ENCODE measurements at places on chromosomes 16 and 17. TPM values are rescaled to one million over a fixed set of nuclear protein-coding genes. Genes with fewer than 3 reads are reported as not detected.

DNA sequence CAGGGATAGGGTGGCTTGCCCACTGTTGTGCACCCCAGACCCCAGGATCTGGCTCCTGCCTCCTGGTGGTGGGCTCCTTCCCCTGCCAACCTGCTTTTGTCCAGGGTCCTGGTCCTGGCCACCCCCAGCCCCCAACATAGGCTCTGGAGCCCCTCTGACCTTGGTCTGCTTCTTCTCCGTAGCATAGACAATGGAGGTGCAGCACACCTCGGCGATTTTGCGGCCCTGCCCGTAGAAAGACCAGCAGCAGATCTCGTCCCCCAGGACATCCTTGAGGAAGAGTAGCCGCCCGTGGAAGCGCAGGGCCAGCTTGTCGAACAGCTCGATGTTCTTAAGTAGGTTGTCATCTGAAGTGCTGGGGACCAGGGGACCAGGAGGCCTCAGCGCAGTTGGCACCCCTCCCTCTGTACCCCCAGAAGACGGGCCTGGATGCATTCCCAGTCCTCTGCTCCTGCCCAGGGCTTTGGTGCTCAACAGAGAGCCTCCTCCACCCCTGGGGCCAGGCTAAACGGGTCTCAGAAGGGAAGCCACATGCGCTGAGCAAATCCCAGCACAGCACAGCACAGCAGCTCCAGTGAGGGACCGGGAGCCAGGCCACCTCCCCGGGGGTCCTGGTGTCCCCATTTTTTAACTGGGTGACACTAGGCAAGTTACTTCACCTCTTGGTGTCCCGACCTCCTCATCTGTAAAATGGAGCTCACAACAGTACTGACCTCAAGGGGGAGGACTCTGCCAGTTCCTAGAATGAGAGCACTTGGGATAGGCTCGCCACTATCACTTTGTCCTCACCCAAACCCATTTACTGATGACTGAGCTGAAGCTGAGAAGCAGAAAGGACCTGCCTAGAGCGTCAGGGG lies 10.8 kb downstream of the ASPHD1 start:
- no peaks in the 10 kb centered on the region for H3K27me3 ChIP-seq
- H3K4me3 ChIP-seq = no peak overlapping the region

GRCh38 chr16:87266846-87267245 lies 50.3 kb downstream of the C16orf95 start:
- no peaks in the 10 kb centered on the region for H3K27me3 ChIP-seq
- no peaks in the 10 kb centered on the region for H3K4me1 ChIP-seq
- no peak overlapping the region for H3K27ac ChIP-seq
- DNase-seq = no peak
- no peak overlapping the region for H3K4me3 ChIP-seq

DNA sequence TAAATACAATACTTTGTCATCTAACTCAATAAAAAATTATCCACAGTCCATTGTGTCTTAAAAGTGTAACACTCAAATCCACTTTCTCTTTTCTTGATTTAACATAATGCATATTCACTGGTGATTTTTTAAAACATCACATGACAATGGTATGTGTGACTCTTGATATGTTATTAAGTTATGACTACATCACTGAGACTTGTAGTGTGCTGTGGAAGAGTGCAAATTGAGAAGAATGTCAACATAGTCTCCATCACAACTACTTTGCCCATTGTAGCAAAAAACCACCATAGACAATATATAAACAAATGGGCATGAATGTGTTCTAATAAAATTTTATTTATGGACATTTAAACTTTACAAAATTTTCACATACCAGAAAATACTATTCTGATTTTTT lies 380.7 kb upstream of the PMFBP1 start:
- H3K36me3 ChIP-seq = no peaks in the 10 kb centered on the region
- no peak for DNase-seq
- H3K4me1 ChIP-seq = no peaks in the 10 kb centered on the region
- no peak overlapping the region for H3K27ac ChIP-seq
- no peak overlapping the region for H3K4me3 ChIP-seq

DNA sequence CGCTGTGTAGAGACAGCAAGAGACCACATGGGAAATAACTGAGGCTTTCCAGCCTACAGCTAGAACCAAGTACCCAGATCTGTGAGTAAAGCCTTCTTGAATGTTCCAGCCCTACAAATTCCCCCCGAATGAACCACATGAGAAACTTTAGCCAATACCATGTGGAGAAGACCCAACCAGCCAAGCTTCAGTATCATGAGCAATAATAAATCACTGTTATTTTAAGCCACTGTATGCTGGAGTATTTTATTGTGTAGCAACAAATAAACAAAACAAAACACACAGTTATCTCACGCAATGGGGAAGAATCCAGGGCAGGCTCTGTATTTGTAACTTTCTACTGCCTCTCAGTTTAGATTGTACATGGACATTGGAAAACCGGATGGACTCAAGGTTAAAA lies 426.2 kb downstream of the CDH11 start:
- H3K27me3 ChIP-seq = no peaks in the 10 kb centered on the region
- no peak overlapping the region for H3K27ac ChIP-seq
- H3K4me1 ChIP-seq = no peaks in the 10 kb centered on the region
- H3K4me3 ChIP-seq = no peak overlapping the region
- no peaks in the 10 kb centered on the region for H3K36me3 ChIP-seq

GRCh38 chr16:58536278-58536677 lies 21.0 kb downstream of the SETD6 start:
- H3K27ac ChIP-seq = no peak overlapping the region
- peaks cover 54% of the 10 kb centered on the region for H3K36me3 ChIP-seq
- no peaks in the 10 kb centered on the region for H3K4me1 ChIP-seq
- no peak for DNase-seq
- no peak overlapping the region for H3K4me3 ChIP-seq
- no peaks in the 10 kb centered on the region for H3K27me3 ChIP-seq

DNA sequence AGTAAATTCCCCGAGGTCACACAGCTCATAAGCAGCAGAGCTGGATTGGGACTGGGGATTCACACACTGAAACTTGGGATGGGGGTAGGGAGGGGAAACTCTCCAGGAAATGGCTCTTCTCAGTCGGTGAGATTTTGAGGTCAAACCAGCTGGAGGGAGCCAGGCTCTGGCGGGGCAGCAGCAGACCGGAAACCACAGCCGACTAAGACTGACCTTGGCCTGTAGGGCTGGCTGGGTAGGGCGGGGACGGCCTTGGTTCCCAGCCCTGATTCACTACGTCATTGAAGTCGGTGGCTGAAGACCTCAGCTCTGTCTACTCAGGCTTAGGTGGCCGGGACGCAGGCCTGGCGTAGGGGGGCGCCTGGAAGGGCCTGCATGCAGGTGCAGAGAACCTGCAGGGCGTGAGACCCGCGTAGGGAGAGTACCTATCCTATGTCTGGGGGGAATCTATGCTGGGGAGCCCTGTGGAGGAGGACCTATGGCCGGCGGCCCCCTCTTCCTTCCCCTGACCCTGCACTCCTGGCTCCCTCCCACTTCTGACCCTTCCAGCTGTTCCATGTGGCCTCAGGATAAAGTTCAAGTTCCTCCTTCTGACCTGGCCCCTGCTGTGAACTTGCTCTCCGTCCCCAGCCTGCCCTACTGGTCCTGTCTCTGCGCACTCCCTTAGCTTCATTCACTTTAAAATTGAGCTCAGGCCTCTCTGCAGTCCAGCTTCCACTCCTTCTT lies 11.9 kb upstream of the SLC4A1 start:
- peaks cover 8% of the 10 kb centered on the region for H3K4me1 ChIP-seq
- no peaks in the 10 kb centered on the region for H3K36me3 ChIP-seq
- H3K27ac ChIP-seq = no peak overlapping the region
- DNase-seq = no peak
- H3K4me3 ChIP-seq = no peak overlapping the region
- H3K27me3 ChIP-seq = no peaks in the 10 kb centered on the region

DNA sequence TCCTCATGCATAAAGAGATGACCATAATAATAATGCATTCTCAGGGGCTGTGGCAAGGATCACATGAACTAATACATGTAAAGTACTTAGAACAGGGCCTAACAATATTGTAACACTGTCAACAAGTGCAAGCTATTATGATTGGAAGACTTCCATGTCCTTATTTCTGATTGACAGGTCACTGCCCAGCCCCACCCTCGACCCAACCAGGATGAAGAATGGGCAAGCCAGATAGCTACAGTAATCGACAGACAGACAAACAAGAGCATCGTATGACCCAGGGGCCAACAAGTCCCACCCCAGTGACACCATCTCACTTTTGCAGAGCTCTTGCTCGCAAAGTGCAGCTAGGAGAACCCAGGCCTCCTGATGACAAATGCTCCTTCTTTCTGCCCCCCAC lies 14.6 kb upstream of the MMP2 start:
- DNase-seq = no peak
- H3K27me3 ChIP-seq = peaks cover 3% of the 10 kb centered on the region

DNA sequence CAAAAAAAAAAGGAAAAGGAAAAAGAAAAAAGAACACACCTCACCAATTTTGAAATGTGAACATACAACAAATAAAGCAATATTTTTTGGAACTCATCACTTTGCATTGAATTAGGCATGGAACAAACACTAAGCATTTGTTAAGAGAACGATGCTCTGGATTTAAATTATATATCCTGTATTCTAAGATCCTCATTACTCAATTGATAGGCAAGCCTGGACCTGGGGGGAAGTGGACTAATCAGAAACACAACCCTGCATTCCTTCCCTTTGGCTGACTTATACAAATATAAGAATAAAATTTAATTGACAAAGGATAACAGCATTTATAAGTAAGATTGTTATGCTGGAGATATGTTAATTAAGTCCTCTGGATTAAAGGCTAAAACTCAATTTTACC lies 2.2 kb downstream of the GJC1 start:
- DNase-seq = no peak
- H3K27ac ChIP-seq = no peak overlapping the region

Gene GAS2L2
- not detected for total RNA-seq

Gene PPP1R27
- total RNA-seq = not detected

Gene PIRT
- not detected for total RNA-seq
